ENCODE measurements at places on chromosomes 12 and 14. TPM values are rescaled to one million over a fixed set of nuclear protein-coding genes. Genes with fewer than 3 reads are reported as not detected.
A peak's percentile ranks its signal among the peaks of the same experiment; 100 is the strongest.

Gene PDZRN4
- 0.12 TPM for total RNA-seq

Gene NANOG
- total RNA-seq: not detected

Gene SYNDIG1L
- not detected for total RNA-seq

DNA sequence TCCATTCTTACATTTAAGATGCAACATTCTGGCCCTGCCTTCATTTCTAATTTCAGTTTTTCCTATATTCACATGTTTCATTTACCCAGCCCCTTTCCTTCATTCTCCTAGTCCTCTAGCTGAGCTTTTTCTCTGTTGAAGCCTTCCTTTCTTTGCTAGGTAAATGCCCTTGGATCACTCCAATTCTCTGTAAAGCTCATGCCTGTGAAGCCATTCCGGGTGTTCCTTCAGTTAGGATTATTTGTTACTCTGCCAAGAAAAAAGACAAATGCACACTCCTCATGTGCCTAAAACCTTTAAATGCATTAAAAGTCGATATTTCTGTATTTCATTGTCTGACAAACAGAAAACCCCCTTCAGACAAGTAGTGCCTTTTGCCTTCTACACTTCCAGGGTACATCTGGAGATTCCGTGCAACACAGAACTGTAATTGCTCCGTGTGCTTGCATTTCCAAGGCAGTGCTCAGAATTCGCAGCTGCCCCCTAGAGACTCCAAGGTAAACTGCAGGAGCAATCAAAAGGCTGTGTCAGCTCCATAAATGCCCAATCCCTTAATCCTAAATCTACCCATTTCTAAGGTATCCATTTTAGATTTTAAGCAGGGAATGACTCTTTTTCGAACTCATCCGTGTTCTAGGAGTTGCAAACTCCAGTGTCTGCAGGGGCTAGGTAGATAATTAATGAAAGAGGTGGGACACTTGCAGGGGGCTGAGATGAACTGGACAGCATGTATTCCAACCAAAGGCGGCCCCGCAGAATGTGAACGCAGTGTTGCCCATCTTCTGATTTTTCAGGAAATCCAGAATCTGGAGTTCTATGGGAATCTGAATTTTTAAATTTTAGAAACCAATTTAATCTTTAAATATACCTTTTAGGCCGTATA is 320.2 kb downstream of the GRIN2B start:
- peak; percentile 33 for DNase-seq

Gene SHMT2
- total RNA-seq: 73.1 TPM

DNA sequence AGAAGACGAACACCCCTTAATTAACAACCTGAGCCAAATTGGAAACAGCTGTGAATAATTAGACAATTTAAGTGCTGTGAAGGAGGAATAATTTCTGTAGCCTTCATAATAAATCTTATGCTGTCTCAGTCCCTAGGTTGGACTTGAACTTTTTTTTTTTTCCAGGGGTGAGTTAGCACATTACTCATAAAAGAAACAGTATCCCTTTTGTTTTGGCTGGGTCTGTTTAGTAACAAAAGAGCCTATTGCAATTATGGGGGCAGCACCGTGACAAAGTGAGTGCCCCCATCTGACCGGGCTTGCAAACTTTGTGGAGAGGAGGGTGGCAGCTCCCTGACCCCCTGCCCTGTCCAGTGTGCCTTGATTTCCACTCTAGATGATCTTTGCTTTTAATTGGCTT is 167.4 kb downstream of the DICER1 start:
- DNase-seq: no peak
